ENCODE measurements at places on chromosomes 3 and 15.

- peak; percentile 55 for DNase-seq
Observed at GRCh38 chr15:75694241-75695182, 18.1 kb downstream of the CSPG4 start.

DNA sequence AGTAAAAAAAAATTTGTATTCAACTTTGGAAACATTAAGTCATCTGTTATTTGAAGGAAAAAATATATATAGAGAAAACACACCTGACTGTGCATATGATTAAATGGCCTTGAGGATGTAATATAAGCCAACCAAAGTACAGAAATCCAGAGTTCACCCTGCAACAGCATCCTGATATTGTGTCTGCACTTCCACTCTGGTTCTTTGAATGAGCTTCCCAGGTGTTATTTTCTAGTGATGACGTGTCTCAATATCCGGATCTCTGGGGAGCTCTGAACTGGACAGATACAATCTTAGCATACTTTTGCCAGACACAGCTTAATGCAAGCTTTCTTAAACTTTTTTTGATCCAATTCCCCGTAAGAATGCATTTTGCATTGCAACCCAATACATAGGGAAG lies 19.5 kb upstream of the PIK3CB start:
- no peak for DNase-seq

- no peak for DNase-seq
Observed at GRCh38 chr3:89362496-89362895, 255.1 kb downstream of the EPHA3 start.

GRCh38 chr15:98164571-98164970 lies 204.1 kb downstream of the ARRDC4 start:
- no peak for DNase-seq

GRCh38 chr3:41208507-41209220 lies 9.4 kb downstream of the CTNNB1 start:
- DNase-seq = no peak

DNA sequence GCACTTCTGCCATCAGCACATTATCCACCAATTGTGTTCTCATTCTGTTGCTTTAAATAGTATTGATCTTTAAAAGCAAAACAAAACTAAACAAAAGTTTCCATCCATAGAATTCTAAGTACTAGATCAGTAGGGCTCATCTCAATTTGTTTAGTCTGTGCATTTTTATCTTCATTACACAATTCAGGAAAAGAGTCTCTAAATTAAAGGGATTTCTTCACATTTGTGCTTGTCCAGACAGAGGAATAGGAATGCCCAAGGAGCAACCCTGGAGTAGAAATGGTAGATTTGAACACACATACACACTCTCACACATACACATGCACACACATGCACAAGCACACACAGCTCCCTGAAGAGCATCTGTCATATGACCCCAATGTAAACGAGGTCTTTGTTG lies 21.4 kb downstream of the LMCD1 start:
- no peak for DNase-seq

GRCh38 chr3:153257673-153258351 lies 95.8 kb downstream of the RAP2B start:
- no peak for DNase-seq

DNA sequence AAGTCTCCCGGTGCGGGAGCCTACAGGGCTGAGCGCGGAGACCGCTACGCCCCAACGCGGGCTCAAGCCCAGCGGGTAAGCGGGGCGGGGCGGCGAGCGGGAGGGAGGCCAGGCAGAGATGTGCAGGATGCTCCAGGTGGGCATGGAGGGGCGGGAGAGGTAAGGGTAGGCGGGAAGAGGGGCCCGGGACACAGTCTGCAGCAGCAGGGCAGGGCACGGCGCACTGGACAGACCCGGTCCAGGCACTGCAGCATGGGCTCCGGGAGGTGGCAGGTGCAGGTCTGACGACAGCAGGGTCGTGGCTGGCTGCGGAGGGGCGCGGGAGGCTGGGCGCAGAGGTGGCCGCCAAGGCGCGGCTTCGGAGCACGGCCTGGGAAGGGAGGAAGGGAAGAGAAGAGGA lies 102.8 kb downstream of the GABRB3 start:
- DNase-seq = no peak

DNA sequence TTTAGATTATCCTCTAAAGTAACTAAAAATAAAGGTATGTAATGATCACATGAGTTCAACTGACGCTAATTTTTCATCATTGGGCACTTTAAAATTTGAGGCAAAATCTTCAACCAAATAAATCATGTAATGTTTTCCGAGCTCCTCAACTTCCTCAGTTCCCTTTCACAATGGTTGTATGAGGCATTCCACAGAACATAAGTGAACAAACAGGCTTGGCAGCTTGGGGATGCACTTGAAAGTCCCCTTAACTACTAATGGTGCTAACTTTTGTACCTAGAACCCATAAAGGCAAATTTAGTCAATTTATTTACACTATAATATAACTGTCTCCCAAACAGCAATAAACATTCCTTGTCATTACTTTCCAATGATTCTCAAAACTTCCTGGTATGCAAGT lies 1137.9 kb downstream of the ROBO2 start:
- no peak for DNase-seq

DNA sequence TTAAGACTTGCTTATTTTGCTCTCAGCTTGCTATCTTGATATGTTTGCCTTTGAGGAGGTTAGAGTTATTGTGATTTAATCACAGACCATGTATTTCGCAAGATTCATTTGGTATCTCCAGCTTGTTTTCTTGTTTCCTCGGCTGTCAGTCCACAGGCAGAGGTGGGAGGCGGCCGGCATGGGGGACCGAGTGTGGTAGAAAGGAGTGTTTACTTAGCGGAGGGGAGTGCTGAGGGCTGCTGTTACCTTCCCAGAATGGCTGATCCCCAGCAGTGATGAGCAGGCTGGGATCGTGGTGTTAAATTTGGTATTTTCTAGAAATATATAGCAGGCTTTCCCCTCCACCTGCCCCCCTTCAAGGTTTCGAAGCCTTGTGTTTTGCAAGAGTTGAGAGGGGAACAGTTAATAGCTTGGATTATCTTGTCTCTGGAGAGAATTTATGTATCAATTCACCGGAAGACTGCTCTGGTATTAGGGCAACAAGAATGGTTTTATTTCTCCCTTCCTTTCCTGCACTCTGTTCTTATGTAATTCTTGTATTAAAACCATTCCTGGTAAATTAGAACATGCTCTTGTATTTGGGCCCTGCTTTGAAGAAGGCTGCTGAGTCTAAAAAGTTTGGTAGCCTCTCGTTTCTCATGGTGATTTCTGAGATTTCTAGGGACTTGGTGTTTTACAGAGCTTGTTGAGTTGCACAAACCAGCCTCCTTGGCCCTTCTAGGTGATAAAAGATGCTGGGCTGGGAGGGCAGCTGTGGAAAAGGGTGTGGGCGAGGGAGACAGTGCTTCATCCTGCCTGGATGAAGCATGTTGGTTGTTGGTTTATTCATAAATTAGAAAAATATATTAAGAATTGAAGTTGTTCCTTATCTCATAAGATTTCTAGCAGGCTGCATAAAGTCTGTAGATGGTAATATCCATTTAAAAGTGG lies 151.4 kb downstream of the IGF1R start:
- DNase-seq = peak; percentile 28

- DNase-seq = no peak
Observed at GRCh38 chr3:101413656-101414055, 93.3 kb upstream of the IMPG2 start.

GRCh38 chr3:136835089-136835812 lies 16.3 kb downstream of the SLC35G2 start:
- DNase-seq = no peak

- DNase-seq = no peak
Observed at GRCh38 chr3:159928666-159929065, 60.0 kb upstream of the IL12A start.

- DNase-seq = no peak
Observed at GRCh38 chr3:127706785-127707351, 34.1 kb downstream of the ABTB1 start.

GRCh38 chr3:169627789-169628188 lies 35.7 kb downstream of the MECOM start:
- DNase-seq = no peak

- no peak for DNase-seq
Observed at GRCh38 chr3:17995769-17996168, 253.3 kb upstream of the TBC1D5 start.

DNA sequence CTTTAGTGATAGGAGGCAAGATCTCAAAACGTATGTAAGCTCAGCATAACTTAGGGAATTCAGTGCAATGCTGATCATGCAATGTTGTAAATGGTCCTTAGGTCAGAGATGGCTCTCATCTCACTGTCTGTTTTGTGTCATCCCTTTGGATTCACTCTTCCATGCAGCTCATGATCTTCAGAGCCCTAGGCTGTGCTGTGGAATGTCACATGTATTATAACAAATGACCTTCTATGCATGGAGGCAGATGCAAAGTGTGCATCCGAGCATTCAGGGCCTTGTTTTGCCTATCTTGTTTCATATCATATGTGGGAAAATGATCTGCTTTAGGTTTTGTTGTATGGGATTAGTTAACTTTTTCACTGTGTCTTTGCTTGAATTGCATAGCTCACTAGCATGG lies 40.5 kb upstream of the PDZRN3 start:
- no peak for DNase-seq

GRCh38 chr3:124517306-124517705 lies 212.9 kb upstream of the UMPS start:
- no peak for DNase-seq

DNA sequence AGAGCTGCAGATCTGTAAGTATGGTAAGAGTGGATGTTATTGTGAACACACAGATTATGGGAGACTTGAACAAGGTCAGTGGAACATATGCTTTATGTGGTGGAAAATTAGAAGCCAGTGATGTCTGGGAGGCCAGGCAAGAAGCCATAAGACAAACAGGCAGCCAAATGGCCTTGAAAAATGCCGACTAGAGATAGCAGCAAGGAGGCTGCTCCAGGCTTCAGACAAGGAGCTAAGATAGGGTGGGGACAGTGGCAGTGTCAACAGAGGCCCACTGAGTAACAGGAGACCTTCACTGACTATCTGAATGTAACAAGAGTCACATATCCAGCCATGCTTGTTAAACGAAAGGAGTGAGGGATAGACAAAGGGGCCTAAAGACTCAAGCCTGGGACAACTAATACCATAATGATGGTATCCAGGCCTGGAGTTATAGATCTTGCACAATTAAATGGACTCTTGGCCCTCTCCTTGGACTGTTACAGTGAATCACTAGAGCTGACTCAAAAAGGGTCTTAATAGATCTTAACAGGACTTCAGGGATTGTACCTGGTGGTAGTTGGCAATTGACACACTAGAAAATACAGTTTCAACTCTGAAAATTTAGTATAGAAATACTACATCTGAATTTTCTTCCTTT lies 50.6 kb downstream of the CFAP20DC start:
- DNase-seq = no peak

DNA sequence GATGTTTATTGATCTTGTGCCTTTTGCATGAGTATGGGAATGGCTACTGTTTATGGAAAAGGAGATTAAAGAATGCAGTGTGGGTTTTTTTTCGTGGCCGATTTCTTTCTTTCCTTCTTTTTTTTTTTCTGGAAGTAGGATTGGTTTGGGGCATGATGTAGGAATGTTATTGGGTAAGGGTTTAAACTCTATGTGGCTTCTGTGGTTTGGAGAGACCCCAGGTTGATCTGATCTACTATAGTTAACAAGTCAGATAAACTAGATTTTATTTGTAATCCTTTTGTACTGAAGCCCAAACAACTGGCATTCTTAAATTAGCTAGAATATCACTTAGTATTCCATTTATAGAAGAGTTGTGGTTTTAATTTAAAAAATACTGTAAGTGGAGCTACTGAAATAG lies 304.8 kb downstream of the LPP start:
- no peak for DNase-seq

- DNase-seq = no peak
Observed at GRCh38 chr15:71595846-71596553, 214.4 kb upstream of the NR2E3 start.

DNA sequence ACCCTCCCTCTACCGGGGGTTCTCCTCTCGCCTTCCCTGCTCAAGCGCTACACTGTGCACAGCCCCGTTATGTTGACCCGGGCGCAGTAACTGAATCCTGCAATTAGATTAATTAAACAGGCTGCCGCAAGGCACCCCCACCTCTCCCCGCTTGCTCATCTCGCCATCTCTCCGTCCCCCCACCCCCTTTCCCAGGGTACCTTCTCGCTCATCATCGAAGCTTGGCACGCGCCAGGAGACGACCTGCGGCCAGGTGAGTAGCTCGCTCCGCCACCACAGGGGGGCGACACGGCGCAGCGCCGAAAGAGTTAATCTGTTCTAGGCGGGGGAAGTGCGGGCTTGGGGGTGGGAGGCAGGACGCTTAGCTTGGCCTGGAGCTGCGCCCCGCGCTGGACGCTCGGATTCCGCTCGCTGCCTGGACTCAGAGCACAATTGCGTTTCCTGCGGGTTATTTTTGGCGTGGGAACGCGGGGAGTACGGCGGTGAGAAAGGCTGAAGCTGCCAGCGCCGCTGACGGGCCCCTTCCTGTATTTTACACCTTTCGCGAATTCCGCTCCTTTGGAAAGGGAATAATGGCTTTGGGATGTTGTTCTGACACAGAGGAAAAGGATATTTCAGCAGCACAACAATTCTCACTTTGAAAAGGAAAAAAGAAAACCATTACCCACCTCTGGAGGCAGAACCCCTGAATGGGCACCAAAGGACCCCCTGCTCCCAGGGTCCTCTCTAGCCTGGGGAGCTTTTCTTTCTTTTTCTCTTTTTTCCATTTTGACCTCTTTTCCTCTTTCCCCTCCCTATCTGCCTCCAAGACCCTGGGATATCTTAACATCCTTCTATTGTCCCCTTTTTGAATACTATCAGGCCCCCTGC lies 1.5 kb downstream of the DLL4 start:
- peak; percentile 81 for DNase-seq

DNA sequence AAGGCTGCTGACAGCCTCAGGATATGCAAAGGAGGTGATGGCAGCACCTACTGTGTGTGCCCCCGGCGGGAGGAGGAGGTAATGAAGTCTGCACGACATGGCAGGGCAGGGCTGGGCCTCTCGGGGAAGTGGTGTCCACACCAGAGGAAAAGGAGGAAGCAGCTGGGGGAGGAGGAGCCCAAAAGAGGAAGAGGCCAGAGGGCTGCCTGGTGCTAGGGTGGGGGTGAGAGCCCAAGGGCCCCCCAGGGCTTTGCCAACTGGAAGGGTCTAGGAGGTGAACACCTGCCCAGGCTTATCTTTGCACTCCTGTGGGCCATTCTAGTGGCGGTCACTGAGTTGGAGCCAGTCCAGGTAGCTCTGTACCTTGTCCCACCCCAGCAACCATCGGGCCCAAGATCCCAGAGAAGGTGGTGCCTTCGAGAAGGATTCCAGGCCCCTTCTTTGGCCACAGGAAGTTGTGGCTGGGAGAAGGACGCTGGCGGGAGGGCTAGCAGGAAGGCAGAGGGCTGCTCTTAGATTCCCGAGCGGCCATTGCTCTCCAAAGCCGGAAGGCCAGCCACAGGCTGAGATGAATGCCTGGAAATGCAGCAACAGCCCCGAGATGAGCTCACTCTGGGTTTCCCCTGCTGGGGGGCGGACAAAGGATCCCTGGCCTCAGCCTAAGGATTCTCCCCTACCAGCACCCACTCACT lies 7.0 kb downstream of the GNAI2 start:
- no peak for DNase-seq

- no peak for DNase-seq
Observed at GRCh38 chr3:29557186-29557585, 276.3 kb downstream of the RBMS3 start.

GRCh38 chr15:88546248-88547129 lies at the start of gene DET1:
DET1 (minus strand) TSS chr15:88546681; CDS start chr15:88531705, 14,976 bp downstream.
- DNase-seq = peak; percentile 85

All from progenitor cell of endocrine pancreas (in vitro differentiated cells).